ENCODE measurements at places on chromosomes 3 and 15.

GRCh38 chr3:187021748-187022402 lies 91.5 kb downstream of the ST6GAL1 start:
- no peak for DNase-seq

DNA sequence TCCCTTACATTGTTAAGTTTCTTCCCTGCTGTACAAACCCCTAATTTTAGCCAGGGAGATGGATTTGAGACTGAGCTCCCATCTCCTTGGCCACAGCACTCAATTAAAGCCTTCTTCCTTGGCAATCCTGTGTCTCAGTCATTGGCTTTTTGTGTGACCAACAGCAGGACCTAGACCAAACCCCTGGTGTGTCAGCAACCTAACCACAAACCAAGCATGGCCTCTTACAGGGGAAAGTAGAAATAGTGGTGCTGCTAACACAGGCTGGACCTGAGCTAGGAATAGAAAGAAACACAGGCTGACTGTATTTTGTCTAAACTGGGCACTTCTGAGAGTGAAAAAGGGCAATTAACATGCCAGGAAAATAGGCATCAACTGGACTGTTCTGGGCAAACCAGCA lies 37.9 kb downstream of the PPCDC start:
- no peak for DNase-seq

DNA sequence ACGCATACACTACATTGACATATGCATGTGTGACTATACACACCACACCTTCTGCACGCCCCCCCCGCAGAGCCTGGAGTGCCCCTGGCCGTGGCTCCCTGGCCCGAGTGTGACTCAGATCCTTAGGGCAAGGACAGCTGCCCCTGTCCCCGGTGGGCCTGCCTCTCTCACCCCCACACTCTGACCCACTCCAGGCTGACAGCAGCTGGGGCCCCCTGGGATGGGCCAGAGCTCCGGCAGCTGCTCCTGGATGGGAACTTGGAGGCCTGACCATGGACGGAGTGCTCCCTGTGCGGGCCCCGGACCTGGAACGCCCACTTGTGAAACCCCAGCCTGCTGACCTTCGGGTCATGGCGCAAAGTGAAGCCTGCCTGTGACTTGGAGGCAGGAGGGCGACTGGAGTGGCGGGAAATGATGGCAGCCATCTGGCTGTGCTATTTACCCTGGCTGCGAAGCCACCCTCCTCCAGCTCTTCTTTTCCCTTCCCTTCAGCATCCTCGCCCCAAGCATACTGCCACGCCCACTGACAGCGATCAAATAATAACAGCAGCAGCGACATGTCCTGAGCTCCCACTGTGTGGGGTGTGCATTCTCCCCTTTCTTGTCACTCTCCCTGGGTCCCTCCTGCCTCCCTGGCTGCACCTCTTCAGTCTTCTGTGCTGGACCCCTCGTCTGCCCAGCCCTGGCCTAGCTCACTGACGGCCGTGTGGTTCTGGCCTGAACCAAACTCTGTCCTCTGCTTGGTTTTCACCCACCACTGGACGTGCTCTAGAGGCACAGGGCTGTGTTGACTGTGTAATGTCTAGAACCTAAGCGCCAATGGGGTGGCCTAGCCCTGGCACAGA lies 90.7 kb upstream of the MEF2A start:
- no peak for DNase-seq

DNA sequence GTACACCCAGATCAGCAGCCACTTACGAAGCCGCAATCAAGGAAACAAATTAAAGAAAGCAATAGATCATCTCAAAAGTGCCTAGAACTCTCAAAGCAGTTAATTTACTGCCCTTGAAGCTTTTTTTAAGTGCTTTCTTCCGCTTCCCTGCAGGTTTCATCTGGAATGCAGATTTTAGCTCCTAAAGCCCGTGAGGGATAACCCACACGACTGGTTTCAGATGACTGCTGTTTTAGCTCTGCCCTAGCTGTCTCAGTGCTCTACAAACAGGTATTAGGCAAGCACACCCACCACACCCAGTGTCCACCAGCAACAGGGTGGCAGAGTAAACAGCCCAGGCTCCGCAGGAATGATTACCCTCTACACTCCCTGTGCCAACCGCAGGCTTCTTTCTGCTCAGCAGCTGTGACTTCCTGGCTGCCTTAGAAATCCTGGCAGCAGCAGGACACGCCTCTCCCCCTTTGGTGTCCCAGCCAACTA lies 126.0 kb downstream of the FMN1 start:
- DNase-seq, result no peak

GRCh38 chr3:43559961-43560360 lies 61.9 kb downstream of the ANO10 start:
- no peak for DNase-seq

- DNase-seq, result no peak
Measured at GRCh38 chr3:169542331-169542751, 121.2 kb downstream of the MECOM start.

DNA sequence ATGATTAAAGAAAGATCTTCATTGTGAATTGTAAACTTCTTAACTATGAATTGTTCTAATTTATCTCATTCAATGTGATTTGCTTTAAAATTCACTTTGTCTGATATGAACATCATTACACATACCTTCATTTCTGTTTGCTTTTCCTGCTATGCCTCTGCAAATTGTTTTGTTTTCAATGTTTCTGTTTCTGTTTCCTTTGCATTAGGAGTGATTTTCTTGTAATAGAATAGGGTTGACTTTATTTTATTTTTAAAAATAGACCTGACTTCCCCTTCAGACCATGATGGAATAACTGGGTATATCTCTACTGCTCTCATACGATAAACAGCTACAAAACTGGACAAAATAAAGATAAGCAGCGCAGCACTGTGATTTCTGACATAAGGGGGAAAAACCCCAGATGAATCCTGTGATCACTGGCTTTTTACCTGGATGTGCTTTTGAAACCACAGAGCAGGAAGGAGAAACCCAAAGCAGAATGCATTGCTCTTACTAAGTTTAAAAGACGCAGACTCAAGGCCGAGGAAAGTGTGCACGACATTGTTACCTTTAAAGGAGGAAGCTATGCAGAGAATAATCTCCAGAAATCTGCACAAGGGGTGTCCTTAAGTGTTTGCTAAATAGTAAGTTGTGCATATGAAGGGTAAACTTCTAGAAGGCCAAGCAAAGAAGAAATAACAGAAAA lies 420.2 kb downstream of the TBC1D5 start:
- DNase-seq, result peak; percentile 42

Measured in natural killer cell (primary cell).